ENCODE measurements at places on chromosomes 11 and 22. TPM values are rescaled to one million over a fixed set of nuclear protein-coding genes. Genes with fewer than 3 reads are reported as not detected.
A peak's percentile ranks its signal among the peaks of the same experiment; 100 is the strongest.

- no peak for DNase-seq
Observed at GRCh38 chr11:1481483-1481825, 5.1 kb downstream of the MOB2 start.

- no peak for DNase-seq
Observed at GRCh38 chr22:47631571-47632102, 869.2 kb downstream of the TBC1D22A start.

DNA sequence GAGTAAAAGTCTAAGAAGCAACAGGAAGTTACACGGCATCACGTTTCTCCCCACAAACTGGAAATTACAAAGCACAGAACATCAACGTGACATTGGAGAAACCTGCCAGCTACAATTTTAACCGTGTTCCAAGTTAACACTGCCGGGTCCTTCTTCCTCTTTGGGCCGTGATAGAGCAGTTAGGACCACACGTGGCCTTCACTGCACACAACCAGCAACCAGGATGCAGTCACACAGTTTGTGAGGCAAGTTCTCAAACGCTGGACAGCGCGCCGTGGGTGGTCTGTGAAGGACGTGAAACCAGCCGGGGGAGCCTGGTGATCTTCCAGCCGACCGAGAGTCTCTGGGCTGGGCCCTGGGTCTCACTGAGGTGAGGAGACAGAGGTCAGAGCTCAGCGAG is 14.6 kb downstream of the C11orf21 start:
- DNase-seq = no peak

DNA sequence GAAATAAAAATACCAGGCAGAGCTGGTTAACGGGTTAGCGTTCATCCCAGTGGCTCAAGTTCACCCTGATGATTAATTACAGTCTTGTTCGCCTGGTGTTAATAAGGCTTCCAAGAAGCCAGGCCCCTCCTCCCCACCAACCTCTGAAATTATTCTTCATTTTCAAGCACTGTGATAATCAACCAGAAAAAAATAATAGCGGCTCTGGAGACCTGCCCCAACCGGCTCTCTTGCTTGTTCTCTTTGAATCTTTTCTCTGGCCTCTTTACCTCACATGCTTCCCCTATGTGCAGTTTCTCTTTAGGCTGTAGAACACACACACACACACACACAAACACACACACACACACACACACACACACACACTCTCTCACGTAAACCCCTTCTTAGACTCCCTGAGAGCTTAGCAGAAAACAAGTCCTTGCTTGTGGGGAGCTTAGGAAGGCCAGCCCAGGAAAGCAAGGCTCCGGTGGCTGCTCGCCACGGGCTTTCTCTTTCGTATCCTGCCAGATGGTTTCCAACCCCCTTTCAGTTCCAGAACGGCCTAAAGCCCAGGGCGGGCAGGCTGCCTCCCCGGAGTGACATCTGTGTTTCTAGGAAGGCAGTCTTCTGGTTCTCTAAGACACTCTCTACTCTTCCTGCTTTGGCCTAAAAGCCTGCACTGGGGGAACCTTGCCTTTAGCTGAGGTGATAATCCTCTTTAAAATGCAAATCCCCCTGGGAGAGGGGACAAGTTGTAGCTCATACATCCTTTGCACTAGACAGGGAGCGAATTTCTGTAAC is 106.4 kb upstream of the SESN3 start:
- DNase-seq = peak; percentile 64

DNA sequence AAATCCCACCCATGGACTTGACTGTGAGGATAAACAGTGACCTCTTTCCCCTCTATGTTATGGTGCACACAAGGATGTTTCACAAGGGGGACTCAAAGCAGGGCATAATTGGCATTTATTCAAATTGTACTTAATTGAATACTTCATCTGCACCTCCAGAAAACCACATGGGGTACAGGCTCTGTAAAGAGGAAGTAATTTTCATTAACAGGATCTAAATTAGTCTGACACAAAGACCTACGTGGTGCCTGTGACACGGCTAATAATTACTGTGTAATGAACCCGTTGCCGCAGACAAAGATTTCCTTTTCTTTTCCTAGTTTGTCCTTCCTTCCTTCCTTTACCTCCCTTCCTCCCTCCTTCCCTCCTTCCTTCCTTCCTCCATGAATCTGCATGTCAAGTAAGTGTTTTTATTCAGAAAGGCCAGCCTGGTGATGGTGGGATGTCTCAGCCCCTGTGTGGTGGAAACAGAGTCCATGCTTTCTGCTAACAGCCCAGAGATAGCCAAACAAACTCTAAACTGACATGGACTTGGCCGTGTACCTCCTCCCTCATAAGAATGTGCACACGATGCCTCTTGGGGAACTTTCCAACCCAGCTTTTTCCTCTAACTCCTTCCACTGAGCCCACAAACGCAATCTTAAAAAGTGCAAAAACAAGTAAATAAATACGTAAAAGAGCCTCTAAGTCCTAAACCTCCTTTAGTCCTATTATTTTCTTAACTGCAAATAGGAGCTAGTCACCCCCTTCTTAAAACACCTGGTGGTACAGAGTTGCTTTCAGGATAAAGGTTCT is 118.8 kb downstream of the INSC start:
- no peak for DNase-seq

- DNase-seq = no peak
Observed at GRCh38 chr11:111322534-111322933, 24.2 kb downstream of the POU2AF3 start.

DNA sequence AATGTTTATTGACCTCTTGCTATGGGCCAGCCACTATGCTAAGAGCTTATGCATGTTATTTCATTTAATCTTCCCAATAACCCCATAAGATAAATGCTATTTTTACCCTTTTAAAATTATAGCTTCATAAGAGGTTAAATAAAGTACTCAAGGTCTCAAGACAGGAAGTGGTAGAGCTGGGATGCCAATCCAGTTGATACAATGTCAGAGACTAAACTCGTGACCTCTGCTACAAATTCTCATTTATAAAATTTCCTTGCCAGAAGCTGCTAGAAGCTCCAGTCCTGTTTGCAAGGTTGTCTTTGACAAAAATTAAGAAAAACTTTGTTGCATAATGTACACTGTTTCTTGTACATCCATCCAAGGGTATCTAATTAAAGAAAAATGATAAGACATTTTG is 265.9 kb upstream of the MPPED2 start:
- no peak for DNase-seq

- DNase-seq = no peak
Observed at GRCh38 chr11:80388536-80388935, 947.7 kb upstream of the TENM4 start.

CHRM4 gene
- total RNA-seq = 0.14 TPM

SLC35E4 gene
- 3.6 TPM for total RNA-seq

YAP1 gene
- 0.06 TPM for total RNA-seq

OR8D4 gene
- total RNA-seq = not detected

ZBTB44 gene
- total RNA-seq = 43.2 TPM

INPP5J gene
- 0.44 TPM for total RNA-seq

SLC7A4 gene
- total RNA-seq = 0.44 TPM

OR56A1 gene
- total RNA-seq = not detected

NRIP3 gene
- total RNA-seq = 0.95 TPM

CRYBA4 gene
- total RNA-seq = not detected

SHISAL1 gene
- not detected for total RNA-seq
